ENCODE measurements at places on chromosomes 3 and 15. TPM values are rescaled to one million over a fixed set of nuclear protein-coding genes. Genes with fewer than 3 reads are reported as not detected.

TMEM89 gene
- not detected for total RNA-seq

CPEB1 gene
- 0.43 TPM for total RNA-seq

INAFM2 gene
- 17.3 TPM for total RNA-seq

TTC23 gene
- 11.4 TPM for total RNA-seq

OSTN gene
- not detected for total RNA-seq

ZWILCH gene
- 40.2 TPM for total RNA-seq

ZNF620 gene
- total RNA-seq = 9.0 TPM

PLA2G4D gene
- total RNA-seq = not detected

MUSTN1 gene
- total RNA-seq = not detected

SAXO2 gene
- total RNA-seq = 2.2 TPM

GOLGA6D gene
- not detected for total RNA-seq

IMPG2 gene
- under 0.01 TPM for total RNA-seq

NKTR gene
- 18.2 TPM for total RNA-seq

ZPLD1 gene
- total RNA-seq = 0.07 TPM

CHRNA3 gene
- 0.40 TPM for total RNA-seq

LRTM1 gene
- total RNA-seq = not detected

CHL1 gene
- 0.17 TPM for total RNA-seq

LMAN1L gene
- not detected for total RNA-seq

CLDN16 gene
- 29.7 TPM for total RNA-seq

TUSC7 gene
- total RNA-seq = not detected

WDR93 gene
- not detected for total RNA-seq

ABI3BP gene
- total RNA-seq = not detected

LRRC31 gene
- 0.14 TPM for total RNA-seq

ATP13A4 gene
- not detected for total RNA-seq

MAP6D1 gene
- total RNA-seq = 14.4 TPM

LINGO1 gene
- total RNA-seq = not detected

IGF2BP2 gene
- total RNA-seq = 99.8 TPM

TGM5 gene
- not detected for total RNA-seq

IL17RE gene
- 4.8 TPM for total RNA-seq

ARPIN gene
- 9.1 TPM for total RNA-seq

FRG2C gene
- not detected for total RNA-seq

TMEM212 gene
- total RNA-seq = not detected

TMCO5A gene
- not detected for total RNA-seq

CPNE4 gene
- not detected for total RNA-seq
